ENCODE measurements at places on chromosomes 6 and 20.

- DNase-seq: no peak
Measured at GRCh38 chr20:51121272-51121671, 98.4 kb upstream of the KCNG1 start.

DNA sequence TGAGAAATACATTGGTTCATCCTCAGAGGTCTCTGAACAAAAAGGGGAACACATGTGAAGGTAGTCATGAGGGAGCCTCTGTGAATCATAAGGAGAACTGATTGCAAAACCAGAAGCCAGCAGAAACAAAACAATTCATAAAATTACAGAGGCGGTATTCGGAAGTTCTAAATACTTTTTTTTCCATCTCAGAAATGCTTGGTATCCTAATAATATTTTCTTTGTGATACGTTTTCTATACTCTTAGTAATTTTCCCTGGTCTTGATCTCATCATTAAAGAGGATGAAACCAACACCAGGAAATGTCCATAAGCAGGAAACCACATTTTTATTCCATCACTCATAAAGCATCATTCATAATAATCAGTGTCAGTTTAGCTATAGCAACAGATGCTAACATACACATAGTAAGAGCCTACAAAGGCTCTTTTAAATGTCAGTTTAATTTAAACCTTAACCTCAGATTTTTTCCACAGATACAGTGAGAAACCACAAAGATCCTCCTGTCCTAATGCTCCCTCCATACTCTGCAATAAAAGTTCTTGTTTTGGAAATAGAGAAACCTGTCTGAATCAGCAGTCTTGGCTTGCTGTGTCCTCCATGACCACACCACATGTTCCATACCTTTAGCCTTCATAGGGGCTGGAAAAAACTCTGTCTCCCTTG lies 29.2 kb downstream of the SGK1 start:
- DNase-seq: no peak

DNA sequence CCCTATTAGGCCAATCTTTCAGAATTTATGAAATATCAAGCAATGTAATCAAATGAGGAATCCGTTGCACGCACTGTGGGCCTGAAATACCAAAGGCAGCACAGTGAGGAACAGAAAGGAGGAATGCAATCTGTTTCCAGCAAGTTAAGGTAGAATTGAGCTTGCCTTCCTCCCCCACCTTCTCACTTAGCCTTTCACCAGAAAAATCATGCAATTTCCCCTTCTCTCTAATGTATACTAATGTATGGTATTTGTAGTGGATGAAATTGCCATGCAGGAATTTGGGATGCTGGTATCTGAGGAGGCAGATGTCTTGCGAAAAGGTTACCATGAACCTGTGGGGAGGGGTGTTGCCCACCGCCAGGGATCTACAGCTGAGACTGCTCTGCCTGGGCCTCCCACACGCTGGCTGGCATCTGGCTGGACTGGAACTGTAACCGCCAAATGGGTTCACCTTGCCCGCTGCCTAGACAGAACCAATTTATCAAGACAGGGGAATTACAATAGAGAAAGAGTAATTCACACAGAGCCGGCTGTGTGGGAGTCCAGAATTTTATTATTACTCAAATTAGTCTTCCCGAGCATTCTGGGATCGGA lies 222.4 kb upstream of the MYLIP start:
- DNase-seq: no peak

- DNase-seq: peak; percentile 81
Measured at GRCh38 chr6:26327450-26328264, 37.3 kb upstream of the BTN3A2 start.

GRCh38 chr20:35660122-35660937 lies 4.4 kb downstream of the CPNE1 start:
- DNase-seq: peak; percentile 39

DNA sequence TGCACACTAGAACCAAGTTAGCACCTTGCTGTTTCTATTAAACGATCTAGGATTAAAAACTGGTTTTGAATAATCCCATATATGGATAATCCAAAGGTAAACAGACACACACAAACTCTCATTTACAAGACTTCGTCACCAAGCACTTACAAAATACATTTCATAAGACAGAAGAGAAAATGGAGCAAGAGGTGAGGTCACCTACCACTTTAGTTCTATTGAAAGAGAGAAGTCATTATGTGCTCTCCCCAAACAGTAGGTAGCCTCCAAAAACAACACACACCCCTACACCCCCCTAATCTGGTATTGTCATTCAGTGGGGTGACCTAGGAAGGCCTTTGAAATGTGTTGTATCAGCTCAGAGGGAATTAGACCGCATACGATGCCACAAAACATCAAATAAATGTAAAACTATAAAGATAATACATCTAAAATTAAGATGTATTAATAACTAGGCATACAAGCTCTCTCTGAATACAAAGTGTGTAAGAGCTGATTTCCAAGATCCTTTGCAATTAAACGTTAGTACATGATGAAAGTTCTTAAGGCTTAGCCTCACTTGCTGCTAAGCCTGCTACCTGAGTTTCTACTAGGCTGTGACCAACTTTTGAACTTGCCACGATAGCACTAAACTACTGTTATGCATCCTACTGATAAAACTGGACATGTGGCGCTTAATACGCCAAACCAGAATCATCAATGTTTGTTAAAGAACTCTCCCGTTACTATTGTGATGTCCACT lies 1.6 kb downstream of the SRPK1 start:
- DNase-seq: no peak

DNA sequence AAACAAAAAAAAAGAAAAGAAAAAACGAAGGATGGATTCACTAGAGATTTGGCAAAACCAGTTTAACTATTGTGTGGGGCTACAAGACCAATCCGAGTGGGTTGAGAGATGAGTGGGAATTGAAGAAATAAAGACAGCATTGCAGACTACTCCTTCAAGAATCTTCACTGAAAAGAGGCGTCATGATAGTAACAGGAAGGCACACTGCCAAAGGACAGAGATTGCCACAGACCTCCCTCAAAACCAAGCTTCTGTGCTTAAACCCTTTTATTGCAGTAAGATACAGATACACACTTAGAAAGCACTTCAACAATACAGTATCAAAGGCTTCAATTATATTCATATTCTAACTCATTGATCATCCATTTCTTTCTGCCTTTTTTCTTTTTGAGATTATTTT lies 103.9 kb downstream of the IPCEF1 start:
- DNase-seq: no peak

- no peak for DNase-seq
Measured at GRCh38 chr6:147869201-147869600, 360.7 kb downstream of the SAMD5 start.

- peak; percentile 37 for DNase-seq
Measured at GRCh38 chr20:438571-439469, 23.5 kb downstream of the TBC1D20 start.
